Liver (tissue), 10 donors: ENCODE measurements at places on chromosomes 4 and X.

DNA sequence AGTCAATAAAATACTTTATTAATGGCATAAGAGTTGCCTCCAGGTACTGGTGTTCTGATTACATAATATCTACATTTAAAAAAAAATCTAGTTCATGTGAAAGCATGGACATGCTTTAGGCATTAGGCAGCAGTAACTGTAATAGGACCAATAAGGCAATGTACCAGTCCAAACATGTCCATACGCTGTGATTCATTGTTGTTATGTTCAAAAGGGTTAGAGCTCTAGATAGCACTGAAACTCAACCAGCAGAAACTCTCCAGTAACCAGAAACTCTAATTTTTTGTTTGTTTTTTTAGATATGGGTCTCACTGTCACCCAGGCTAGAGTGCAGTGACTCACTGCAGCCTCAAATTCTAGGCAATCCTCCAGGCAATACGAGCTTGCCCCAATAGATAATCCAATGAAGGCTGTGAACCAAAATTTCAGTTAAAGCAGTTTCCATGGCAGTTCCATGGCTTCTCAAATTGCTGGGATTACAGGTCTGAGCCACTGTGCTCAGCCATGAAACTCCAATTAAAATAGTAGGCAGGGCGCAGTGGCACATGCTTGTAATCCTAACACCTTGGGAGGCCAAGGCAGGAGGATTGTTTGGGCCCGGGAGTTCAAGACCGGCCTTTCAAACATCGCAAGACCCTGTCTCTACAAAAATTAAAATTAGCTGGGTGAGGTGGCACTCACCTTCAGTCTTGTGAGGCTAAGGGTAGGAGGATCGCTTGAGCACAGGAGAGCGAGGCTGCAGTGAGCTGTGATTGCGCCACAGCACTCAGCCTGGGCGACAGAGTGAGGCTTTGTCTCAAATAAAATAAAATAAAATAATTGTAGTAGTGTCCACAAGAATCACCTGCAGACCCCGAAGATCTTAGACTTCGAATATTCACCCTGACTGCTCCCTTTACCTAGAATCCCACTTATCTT lies 36.3 kb downstream of the MGARP start:
- peak overlapping the region; percentile 12 for H3K27ac ChIP-seq
- peaks cover 5% of the 10 kb centered on the region for H3K4me1 ChIP-seq
- DNase-seq = no peak
- no peaks in the 10 kb centered on the region for H3K27me3 ChIP-seq
- H3K4me3 ChIP-seq = no peak overlapping the region
- H3K36me3 ChIP-seq = no peaks in the 10 kb centered on the region

- no peak overlapping the region for H3K4me3 ChIP-seq
- H3K4me1 ChIP-seq = no peaks in the 10 kb centered on the region
- no peaks in the 10 kb centered on the region for H3K27me3 ChIP-seq
Observed at GRCh38 chr4:54400188-54400587, 171.1 kb downstream of the PDGFRA start.

DNA sequence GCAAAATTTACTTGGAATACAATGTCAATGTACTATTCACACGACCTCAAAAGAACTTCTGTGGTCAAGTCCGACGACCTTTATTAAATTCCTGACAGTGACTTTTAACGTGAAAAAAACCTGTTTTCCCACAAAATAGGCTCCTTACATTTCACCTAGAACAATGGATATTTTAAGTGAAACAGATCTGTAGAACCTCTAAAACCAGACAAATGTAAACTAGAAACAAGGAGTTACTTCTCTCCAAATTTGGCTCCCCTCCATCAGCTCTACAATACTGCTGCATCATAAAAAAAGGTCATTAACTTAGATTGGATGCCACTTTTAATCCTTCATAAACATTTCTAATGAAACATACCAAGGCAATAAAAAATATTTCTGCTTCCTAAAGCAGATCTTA lies 1.2 kb downstream of the NEK1 start:
- no peaks in the 10 kb centered on the region for H3K27me3 ChIP-seq
- no peak for DNase-seq
- H3K4me1 ChIP-seq = peaks cover 23% of the 10 kb centered on the region
- no peak overlapping the region for H3K4me3 ChIP-seq
- no peak overlapping the region for H3K27ac ChIP-seq

GRCh38 chr4:147969573-147970385 lies 237.9 kb downstream of the ARHGAP10 start:
- H3K27me3 ChIP-seq = no peaks in the 10 kb centered on the region
- no peak overlapping the region for H3K4me3 ChIP-seq
- no peak overlapping the region for H3K27ac ChIP-seq
- DNase-seq = no peak

DNA sequence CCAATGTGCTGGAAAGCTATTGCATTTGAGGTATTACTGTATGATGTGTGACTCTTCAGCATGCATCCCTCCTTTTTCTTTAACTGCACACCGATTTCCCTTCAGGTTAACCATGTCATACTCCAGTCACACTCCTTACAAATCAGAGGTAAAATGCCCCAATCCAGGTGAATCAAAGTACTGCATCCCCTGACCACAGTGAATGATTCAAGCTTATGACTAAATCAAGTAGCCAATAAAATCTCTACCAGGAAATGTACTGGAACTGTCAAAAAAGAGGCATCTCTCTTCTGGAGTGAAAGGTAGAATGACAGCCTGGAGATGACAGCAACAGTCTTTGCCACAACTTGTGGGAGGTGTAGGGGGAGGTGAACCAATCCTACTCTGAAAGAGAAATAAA lies 10.4 kb downstream of the ADAMTS3 start:
- DNase-seq = no peak
- H3K36me3 ChIP-seq = no peaks in the 10 kb centered on the region
- H3K4me1 ChIP-seq = no peaks in the 10 kb centered on the region
- H3K27ac ChIP-seq = no peak overlapping the region
- H3K4me3 ChIP-seq = no peak overlapping the region

DNA sequence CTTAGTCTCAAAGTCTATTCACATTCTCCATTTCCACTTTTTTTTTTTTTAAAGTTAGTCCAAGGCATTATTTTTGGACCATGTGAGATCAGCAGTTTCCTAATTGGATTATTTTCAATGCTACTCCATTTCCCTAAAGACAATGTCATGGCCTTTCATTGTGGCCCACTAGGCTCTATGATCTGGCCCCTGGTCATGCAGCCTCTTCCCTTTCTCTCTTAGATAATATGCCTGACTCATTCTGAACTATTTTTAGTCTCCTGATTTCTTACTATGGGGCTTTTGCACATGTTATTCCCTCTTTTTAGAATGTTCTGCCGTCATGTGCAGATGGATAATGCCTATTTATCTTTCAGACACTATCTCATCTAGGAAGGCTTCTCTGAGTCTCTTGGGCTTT lies 157.3 kb downstream of the TMA16 start:
- DNase-seq = no peak
- no peaks in the 10 kb centered on the region for H3K27me3 ChIP-seq
- H3K27ac ChIP-seq = no peak overlapping the region

DNA sequence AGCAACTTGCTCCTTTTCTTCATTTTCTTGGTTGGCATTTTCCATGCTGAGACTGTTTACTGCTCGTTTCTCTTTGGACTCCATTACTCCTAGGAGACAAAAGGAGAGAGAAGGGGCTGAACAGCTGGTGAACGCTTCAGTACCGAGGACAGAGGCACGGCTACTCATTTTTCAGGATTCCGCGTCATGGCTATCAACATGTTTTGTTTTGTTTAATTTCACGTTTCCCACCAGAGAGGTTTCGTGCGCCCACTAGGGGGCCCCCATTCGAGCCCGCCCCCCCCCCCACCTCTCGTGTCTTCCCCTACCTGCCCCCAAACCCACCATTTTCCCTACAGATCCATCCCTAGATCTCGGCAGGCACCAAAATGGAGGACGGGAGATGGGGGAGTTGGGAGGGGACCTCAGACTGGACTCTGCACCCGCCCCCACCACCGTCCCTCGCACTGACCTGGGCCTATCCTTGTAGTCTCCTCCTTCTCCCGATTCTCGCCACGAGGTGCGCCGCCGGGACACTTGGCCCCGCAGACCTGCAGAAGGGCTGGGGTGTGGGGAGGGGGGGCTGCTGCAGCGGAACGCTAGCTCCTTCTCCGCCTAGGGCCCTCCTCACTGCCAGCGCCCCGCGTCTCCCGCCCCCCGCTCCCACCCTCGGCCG lies 653 bp downstream of the BEX1 start:
- no peaks in the 10 kb centered on the region for H3K4me1 ChIP-seq
- peak; percentile 40 for DNase-seq
- H3K27me3 ChIP-seq = no peaks in the 10 kb centered on the region
- H3K4me3 ChIP-seq = peak overlapping the region; percentile 45
- H3K36me3 ChIP-seq = no peaks in the 10 kb centered on the region

- H3K36me3 ChIP-seq = no peaks in the 10 kb centered on the region
- H3K4me1 ChIP-seq = no peaks in the 10 kb centered on the region
- DNase-seq = no peak
- H3K4me3 ChIP-seq = no peak overlapping the region
- no peaks in the 10 kb centered on the region for H3K27me3 ChIP-seq
Observed at GRCh38 chr4:55183926-55184599, 58.7 kb upstream of the KDR start.

DNA sequence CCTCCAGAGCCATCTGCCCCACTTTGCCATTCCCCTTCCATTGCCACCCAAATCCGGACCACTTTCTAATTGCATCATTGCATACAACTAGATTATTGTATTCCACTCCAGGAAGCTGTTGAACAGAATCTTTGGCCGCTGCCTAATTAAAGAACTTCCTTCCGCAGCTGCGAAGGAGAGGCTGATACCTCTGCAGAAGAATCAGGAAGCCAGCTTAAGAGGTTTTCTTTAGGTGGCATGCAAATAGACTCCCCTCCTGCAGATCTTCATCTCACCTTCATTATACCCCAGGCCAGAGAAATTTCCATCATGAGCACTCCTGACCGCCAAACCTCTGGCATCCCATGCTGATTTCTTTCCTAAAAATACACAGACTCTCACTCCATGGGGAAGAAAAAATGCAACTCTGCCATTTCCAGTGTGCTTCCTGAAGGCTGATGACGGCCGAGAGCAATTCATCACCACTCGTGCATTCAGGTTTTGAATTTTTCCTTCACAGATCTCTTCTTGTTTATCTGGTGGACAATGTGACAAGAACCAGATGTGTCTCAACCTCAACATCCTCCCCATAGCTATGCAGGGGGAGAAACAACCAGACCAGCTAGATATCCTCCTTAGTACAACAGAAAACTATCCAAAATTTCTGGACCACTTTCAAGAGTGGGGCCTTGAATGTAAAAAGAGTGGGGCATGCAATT lies 31.2 kb downstream of the LGI2 start:
- no peak for DNase-seq
- H3K4me1 ChIP-seq = peaks cover 2% of the 10 kb centered on the region
- H3K27ac ChIP-seq = no peak overlapping the region
- H3K27me3 ChIP-seq = no peaks in the 10 kb centered on the region
- no peaks in the 10 kb centered on the region for H3K36me3 ChIP-seq

- no peaks in the 10 kb centered on the region for H3K4me1 ChIP-seq
- H3K4me3 ChIP-seq = no peak overlapping the region
- H3K36me3 ChIP-seq = no peaks in the 10 kb centered on the region
- no peaks in the 10 kb centered on the region for H3K27me3 ChIP-seq
- DNase-seq = no peak
Observed at GRCh38 chr4:73683033-73683432, 57.3 kb upstream of the CXCL8 start.

GRCh38 chrX:71989768-71990426 lies 79.3 kb downstream of the NHSL2 start:
- no peaks in the 10 kb centered on the region for H3K27me3 ChIP-seq
- DNase-seq = no peak
- H3K4me1 ChIP-seq = no peaks in the 10 kb centered on the region
- no peak overlapping the region for H3K27ac ChIP-seq

GRCh38 chr4:37908488-37909331 lies 17.8 kb downstream of the TBC1D1 start:
- no peaks in the 10 kb centered on the region for H3K27me3 ChIP-seq
- H3K4me1 ChIP-seq = peaks cover 18% of the 10 kb centered on the region
- H3K36me3 ChIP-seq = no peaks in the 10 kb centered on the region

DNA sequence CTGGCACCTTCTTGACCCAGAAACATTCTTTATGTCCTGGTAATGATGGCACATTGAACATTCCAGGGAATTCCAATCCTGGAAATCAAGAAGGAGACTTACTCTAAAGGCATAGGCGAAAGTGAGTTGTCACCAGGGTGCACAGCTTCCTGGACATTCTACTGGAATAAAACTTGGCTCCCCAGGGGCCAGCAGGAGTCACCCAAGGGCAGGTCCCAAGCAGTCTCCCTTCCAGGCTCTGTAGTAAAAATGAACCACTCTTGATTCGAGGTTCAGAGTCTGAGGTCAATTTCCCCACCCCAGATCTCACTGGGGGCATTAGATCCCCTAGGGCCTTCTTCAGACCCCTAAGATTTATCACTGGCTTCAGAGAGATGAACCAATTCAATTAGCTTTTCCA lies 338.7 kb upstream of the GATB start:
- no peaks in the 10 kb centered on the region for H3K36me3 ChIP-seq
- no peaks in the 10 kb centered on the region for H3K27me3 ChIP-seq
- no peak for DNase-seq
- H3K4me3 ChIP-seq = no peak overlapping the region

GRCh38 chrX:63434665-63435064 lies 83.5 kb upstream of the SPIN4 start:
- no peaks in the 10 kb centered on the region for H3K4me1 ChIP-seq
- DNase-seq = no peak
- no peaks in the 10 kb centered on the region for H3K36me3 ChIP-seq
- no peaks in the 10 kb centered on the region for H3K27me3 ChIP-seq

GRCh38 chrX:66672106-66672505 lies 33.2 kb upstream of the EDA2R start:
- no peak overlapping the region for H3K27ac ChIP-seq
- H3K36me3 ChIP-seq = no peaks in the 10 kb centered on the region
- peaks cover 2% of the 10 kb centered on the region for H3K27me3 ChIP-seq
- no peak overlapping the region for H3K4me3 ChIP-seq
- H3K4me1 ChIP-seq = no peaks in the 10 kb centered on the region

GRCh38 chrX:130097507-130098209 lies 12.6 kb downstream of the ELF4 start:
- no peaks in the 10 kb centered on the region for H3K27me3 ChIP-seq
- H3K4me1 ChIP-seq = no peaks in the 10 kb centered on the region
- no peak overlapping the region for H3K4me3 ChIP-seq
- H3K27ac ChIP-seq = no peak overlapping the region
- DNase-seq = no peak
